ENCODE measurements at places on chromosomes 4 and X. TPM values are rescaled to one million over a fixed set of nuclear protein-coding genes. Genes with fewer than 3 reads are reported as not detected.

Gene SSX4B
- not detected for total RNA-seq

Gene SPP1
- total RNA-seq: 324 TPM

Gene ADAMTS3
- total RNA-seq: 5.4 TPM

Gene SUPT20HL2
- total RNA-seq: not detected

Gene L1CAM
- 184 TPM for total RNA-seq

Gene DGKK
- not detected for total RNA-seq

- no peak for DNase-seq
These were observed 740.6 kb upstream of the TENM3 start for GRCh38 chr4:181502611-181503010.

- DNase-seq: no peak
These were observed 40.9 kb downstream of the BRCC3 start for GRCh38 chrX:155112171-155112570.

DNA sequence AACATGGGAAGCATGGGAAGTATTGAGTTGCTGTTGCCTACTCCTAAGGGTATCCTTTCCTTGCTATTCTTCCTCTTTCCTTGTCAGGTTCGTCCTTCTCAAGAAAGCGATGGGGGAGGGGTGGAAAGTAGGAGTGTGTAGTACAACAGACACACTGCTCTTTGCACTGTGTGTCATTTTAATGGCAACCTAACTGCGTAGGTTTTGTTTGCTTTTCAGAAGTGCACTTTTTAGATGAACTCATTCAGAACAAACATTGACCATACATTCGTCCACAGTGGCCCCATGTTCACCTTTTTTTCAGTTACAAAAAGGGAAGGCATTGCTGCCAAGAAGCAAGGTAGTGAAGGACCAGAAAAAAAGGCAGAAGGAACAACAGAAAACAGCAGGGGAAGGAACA, 10.2 kb upstream of the YIPF6 start:
- DNase-seq: no peak

- DNase-seq: no peak
These were observed 33.5 kb upstream of the CYBB start for GRCh38 chrX:37746218-37746941.

DNA sequence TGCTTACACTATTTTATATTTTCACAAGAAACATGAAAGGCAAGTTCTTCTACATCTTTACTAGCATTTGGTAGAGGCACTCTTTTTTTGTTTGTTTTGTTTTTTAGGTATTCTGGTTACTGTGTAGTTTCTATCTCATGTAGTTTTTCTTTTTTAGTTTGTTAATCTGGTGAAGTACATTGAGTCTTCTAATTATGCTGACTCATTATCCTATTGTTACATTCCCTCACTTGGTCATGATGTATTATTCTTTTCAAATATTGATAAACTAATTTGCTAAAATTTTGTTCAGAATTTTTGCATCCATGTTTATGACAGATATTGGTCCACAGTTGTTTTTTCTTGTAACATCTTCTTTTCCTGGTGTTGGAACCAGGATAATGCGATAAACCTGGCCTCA, 4.7 kb downstream of the GK2 start:
- no peak for DNase-seq

DNA sequence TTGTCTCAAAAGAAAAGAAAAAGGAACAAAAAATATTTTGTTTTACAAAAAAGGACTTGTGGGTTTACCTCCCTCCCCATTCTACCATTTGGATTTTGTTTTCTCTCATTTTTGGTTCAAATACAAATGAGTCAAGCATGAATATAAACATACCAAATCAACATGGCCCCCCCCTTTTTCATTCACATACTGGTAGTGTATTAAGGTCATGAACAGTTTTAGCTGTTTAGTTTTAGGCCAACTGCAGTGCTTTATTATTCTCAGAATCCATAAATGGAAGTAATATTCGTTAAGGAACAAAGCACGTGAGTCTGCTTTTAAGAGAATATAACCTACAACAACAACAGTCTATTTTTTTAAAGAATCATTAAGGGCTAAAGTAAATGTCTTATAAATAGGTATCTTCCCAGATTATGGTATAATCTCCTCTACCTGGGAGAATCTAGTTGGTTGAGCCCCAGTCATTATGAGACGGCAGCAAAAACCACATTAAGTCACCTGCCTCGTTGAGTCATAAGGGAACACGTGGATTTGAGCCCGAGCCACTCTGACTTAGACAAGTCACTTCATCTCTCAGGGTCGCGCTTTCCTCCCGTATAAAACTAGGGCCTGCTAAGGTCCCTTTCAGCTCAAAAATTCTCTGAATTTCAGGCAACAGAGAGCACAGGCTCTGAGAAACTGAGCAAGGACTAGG, 26.7 kb downstream of the BCLAF3 start:
- DNase-seq: no peak

DNA sequence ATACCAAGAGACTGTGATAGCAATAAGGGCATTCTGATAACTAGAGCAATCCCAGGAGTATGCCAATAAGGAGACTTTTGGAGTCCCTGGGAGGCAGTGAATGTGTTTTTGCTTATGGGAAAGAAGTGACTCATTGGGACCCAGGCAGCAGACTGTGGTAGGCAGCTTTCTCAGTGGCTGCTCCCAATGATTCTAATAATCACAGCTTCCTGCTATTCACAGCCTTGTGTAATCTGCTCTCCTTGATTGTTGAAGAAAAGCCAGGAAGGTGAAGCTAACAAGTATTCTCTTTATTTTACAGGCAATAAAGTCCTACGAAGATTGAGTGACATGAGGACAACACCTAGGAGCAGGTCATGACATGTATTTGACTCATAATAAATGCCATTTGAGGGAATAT, 70.3 kb upstream of the DDX60 start:
- no peak for DNase-seq

GRCh38 chrX:40950546-40950945, 134.7 kb upstream of the USP9X start:
- DNase-seq: no peak

DNA sequence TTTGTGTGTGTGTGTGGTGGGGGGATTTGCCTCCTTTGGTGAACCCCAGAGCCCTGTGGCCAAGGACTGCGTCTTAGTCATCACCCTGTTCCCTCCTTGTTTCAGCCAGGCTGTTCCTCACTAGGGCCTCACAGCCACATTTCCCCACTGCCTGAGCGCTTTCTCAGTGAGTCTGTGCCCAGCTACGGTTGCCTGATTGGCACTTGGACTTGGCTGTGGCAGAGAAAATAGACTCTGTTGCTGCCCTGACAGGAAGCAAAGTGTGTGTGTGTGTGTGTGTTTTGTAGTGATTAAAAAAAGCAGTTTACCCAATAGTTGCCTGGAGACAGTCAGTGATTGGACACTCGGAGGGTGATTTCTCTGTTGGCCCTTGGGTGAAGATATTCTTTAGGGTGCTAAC, 113.0 kb downstream of the UCHL1 start:
- DNase-seq: peak; percentile 54

- no peak for DNase-seq
These were observed 32.1 kb downstream of the MAGEB17 start for GRCh38 chrX:16199343-16199742.

DNA sequence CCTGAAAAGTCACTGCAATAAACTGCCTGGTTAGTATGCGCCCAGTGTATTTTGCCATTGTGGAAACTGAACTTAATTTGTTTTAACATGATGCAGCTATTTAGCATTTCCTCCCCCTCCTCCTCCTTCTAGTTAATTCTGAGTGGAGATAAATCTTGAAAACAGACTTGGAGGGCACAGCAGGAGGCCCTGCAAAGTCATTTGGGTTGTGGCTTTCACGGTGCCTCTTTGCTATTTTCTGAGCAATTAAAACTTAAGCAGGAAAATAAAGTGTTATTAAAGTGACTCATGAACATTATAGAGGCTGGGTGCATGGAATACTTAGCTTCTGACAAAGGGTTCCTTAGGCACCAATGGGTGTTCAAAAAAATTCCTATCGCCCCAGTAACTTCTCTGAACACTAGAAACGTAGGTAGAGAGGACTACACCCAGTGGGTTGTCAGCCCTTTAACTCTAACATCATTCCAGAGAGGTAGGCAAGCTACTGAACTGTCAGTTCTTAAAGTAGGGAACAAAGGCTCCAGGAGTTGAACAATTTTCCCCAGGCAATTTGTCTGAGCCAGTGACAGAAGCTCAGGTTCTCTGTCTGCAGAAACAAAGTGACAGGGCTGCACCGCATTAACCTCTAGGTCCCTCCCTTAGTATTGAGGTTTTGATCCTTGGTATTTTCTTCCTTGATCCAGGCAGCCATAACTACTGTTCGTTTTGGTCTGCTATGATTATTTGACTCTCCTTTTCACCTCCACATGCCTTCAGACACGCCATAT, 158.3 kb upstream of the KIT start:
- DNase-seq: no peak

GRCh38 chr4:41476310-41476885, 61.6 kb upstream of the LIMCH1 start:
- no peak for DNase-seq

DNA sequence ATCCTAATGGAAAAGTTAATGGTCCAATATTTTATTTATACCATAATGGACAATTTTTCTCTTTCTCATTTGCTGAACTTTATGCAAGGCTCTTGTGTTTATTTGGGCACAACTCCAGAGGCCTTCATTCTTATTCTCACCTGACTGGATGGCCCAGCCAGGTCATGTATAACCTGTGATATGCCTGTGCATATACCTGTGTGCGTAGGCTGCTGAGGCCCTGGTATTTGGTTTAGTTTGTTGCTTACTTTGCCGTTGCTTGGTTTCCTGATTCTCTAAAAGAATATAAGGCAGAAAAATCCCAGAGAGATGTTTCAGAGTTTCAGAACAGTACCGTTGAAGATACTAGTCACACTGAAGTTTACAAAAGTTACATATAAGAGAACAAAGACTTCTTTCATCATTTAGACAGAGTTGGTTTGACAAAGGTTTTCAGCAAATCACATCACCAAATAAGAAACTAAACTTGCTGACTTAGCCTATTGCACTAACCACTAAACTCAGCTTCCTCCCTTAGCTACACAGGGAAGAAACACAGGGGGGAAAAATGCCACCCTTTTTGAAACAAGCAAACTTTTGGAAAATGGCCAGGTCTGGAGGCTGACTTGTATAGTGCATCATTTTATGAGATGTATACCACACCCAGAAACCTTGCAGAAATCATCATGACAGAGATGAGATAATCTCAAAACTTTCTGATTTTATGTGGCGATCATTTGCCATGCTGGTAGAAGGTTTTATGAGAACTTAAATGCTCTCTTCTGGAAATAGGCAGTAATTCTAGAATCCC, 248.5 kb downstream of the GRIA3 start:
- DNase-seq: no peak
